ENCODE measurements at places on chromosomes 11 and 22.
A peak's percentile ranks its signal among the peaks of the same experiment; 100 is the strongest.

DNA sequence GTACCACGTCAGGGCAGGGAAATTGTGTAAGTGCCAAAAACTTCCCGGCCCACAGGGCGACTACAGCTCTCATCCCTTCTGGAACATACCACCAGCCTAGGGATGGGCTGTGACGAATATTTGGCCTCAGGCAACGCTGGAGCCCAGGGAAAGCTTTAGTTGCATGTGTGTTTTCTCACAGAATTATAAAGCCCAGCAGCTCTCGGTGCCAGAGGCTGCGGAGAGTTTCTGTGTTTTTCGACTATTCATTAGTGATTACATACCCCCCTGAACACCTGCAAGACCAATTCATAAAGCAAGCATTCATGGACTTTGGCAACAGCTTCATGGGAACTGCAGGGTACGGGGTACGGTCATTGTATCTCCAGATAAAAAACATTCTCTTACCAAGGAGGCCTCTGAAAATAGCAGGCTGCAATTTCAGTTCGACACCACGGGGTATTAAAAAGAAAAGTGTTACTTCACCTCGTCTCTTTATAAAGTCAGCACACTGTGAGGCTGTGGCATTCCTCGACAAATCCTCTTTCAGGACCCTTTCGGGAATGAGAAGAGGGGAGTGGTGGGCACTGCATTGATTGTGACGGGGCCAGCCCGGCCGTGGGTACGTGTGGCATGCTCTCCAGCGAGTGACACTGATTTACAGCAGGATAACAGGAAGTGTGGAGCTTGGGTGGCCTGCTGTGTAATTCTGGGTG lies 243.6 kb upstream of the SORL1-AS1 start:
- no peak for DNase-seq

DNA sequence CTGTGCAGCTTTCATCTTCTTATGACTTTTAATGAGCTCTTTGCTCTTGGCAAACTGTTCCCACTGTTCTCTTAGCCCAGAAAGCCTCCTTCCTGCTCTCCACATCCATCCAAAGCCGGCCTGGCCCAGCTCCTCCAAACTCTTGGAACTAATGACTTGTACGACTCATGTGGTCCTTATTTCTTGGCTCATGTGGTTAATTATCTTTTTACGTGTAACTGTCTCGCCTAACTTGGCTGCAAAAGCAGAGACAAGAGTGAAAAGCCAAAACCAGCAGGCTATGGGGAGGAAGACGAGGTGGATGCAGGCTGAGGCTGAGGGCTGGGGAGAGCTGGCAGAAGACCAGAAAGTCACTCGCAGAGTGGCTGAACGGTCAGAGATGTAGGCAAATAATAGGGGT lies 5.5 kb downstream of the CSNK2A3 start:
- DNase-seq = no peak

DNA sequence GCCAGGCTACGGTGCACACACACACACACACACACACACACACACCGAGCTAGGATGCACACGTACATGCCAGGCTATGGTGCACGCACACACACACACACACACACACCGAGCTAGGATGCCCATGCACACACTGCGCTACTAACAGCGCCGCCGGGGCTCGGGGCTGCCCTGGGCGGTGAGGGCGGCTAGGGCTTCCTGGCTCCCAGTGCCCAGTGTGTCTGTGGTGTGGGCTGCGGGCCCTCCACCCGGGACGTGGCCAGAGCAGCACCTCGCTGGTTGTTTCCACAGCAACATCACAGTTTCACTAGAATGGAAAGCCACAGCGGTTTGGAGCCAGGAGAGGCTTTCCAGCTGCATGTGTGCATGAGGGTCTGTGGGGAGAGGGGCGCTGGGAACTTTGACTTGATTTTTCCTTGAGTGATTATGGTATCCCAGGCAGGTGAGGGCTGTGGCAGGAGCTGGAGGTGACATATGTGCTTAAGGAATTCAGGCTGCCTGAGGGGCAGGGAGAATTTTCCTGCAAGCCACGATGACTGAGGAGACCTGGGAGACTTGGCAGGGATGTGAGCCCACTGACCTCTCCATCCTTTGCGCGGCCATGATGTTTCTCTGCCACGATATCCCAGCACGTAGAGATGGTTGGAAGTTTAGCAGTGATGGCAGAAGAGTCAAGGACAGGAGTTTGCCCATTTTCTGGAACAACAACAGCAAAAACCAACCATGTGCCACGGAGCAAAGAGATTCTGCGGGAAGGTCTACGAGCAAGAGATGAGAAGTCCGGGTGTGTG lies 195.9 kb downstream of the SNX19 start:
- DNase-seq = no peak

GRCh38 chr11:32919338-32919737 lies 26.7 kb downstream of the QSER1 start:
- no peak for DNase-seq

DNA sequence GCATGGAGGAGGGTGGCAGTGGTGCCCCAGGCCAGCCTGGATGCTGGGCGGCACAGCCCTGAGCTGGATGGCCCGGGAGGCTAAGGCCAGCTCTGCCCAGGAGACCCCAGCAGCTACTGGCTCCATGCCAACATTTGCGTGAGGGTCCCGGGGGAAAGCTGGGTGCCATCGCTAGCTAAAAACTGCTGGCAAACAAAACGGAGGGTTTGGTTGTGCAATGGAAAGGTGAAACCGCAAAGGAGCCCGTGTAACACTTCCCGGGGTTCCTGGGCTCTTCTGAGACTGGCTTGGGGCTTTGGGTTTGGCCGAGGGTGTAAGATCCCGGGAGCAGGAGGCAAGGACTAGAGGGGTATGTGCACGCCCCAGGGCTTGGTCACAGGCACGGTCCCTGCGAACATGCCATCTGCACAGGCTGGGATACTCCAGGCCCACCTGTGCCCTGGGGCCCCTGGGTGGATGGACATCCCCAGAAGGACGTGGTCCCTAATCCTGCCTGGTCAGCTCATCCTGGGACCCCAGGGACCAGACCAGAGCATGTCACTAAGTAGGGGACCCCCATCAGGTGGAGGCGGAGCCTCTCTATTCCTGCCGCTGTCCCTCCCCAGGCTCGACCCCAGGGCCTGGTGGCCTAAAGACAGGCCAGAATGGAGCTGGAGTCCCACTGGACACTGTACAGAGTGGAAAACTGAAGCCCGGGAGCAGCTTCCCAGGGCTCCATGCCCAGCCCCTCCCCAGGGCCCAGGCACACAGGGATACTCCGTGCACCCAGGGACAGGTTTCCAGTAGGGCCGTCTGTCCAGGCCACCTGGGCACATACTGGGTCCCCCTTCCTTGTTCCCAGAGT lies 44.6 kb downstream of the IGF2 start:
- DNase-seq = no peak

GRCh38 chr11:67396587-67397389 lies 4.9 kb downstream of the PPP1CA start:
- DNase-seq = no peak

GRCh38 chr11:35039076-35039475 lies 99.9 kb upstream of the CD44 start:
- no peak for DNase-seq

DNA sequence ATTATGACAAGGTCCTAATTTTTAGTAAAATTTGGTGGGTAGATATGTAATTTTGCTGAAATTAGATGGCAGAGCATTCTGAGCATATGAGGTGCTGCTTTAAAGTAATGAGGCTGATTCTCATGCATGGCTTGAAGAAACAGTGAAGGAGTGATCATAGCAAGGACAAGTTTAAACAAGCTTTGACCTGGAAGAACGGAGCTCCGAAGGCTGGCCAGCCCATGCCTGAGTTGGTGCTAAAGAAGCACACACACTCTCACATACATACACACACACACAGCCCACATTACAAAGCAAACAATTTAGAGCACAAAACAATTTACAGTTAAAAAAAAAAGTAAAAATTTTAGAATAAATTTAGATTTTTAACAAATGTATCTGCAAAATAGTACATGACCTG lies 150.7 kb downstream of the DCDC1 start:
- no peak for DNase-seq

- no peak for DNase-seq
Observed at GRCh38 chr11:73059915-73060314, 82.2 kb downstream of the FCHSD2 start.

DNA sequence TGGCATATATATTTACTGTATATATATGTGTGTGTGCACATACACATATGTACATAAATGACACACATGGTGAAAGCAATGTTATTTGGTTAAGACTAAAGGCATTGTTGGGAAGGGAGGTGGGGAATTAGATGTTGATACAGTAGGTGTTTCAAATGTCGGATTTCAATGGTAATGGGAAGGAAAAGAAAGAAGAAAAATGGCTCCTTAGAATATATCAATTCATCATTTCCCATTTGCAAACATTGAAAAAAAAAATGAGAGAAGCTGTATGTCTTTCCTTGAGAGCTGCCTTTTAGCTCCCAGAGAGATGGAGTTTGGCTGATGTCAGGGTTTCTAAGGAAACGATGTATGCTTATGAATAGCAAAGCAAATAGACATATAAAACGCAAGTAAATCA lies 33.4 kb upstream of the ATXN10 start:
- DNase-seq = no peak

DNA sequence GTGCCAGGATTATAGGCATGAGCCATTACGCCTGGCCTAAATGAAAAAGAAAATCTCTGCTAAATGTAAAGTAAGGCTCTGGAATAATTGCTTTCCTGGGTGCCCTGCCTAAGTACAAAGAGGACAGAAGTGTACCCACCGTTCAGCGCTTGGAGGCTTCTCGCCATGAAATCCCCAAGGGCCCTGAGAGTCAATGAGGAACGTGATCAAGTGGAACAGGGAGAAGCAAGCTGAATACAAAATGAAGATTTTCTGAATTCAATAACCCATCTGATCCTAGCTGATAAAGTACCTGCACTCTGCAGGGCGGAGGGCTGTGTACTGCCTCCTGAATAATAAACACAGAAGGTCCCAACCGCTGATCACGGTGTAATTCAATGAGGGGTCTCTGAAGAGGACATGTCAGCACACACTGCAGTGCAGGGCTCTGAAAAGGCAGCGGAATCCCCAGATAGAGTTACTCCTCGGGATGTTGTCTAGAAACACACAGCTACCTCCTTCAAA lies 97.7 kb downstream of the ABTB2 start:
- DNase-seq = no peak

- DNase-seq = no peak
Observed at GRCh38 chr22:33726294-33726734, 194.0 kb downstream of the LARGE1 start.

- no peak for DNase-seq
Observed at GRCh38 chr11:101127699-101128570, 1.7 kb downstream of the PGR start.

- DNase-seq = peak; percentile 21
Observed at GRCh38 chr22:41021613-41022454, 70.6 kb upstream of the EP300 start.

- no peak for DNase-seq
Observed at GRCh38 chr11:14234446-14234845, 124.5 kb downstream of the RRAS2 start.

- no peak for DNase-seq
Observed at GRCh38 chr11:31722754-31723153, 88.4 kb downstream of the PAX6 start.

DNA sequence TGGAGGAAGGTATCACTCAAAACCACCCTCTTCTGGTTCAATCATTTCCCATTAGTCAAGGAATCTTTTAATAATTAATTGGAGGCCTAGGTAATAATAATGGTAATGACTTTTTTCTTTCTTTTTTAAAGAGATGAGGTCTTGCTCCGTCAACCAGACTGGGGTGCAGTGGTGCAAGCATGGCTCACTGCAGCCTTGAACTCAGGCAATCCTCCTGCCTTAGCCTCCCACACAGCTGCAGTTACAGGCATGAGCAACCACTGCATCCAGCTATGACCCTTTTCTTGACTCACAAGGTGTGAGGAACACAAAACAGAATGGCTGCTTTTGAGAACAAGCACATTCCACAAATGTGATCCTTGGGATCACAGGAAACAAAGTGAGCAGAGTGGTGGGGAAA lies 3.6 kb downstream of the POLDIP3 start:
- no peak for DNase-seq

GRCh38 chr11:126054408-126054807 lies 8.3 kb downstream of the CDON start:
- no peak for DNase-seq

GRCh38 chr11:71084306-71085012 lies 167.9 kb downstream of the SHANK2 start:
- DNase-seq = no peak

DNA sequence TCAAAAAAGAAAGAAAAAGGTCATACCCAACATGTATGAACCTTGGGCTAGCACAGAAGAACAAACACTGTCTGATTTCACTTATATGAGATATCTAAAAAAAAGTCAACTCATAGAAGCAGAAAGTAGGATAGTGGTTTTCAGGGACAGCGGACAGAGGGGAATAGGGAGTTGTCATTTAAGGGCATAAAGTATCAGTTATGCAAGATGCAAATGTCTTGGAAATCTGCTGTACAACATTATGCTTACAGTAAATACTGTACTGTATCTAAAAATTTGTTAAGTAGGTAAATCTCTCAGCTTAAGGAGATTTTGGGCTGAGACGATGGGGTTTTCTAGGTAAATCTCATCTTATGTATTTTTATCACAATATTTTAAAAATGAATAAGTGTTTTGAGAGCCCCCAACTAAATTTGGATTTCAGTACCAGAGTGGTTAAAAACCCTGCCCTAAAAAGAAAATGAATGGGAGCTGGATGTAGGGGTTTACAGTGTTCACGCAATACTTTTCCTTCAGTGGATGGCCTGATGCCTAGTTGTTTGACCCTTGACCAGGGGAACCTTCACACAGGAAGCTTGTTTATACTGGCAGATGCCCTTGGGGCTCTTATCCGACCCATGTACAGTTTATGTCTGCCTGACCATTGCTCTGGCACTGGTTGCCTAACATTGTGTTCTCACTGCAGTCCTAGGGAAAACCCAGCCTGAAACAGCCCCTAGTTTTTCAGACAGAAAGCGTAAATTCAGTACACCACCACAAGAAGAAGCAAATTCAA lies 34.8 kb downstream of the SLC22A9 start:
- DNase-seq = no peak

DNA sequence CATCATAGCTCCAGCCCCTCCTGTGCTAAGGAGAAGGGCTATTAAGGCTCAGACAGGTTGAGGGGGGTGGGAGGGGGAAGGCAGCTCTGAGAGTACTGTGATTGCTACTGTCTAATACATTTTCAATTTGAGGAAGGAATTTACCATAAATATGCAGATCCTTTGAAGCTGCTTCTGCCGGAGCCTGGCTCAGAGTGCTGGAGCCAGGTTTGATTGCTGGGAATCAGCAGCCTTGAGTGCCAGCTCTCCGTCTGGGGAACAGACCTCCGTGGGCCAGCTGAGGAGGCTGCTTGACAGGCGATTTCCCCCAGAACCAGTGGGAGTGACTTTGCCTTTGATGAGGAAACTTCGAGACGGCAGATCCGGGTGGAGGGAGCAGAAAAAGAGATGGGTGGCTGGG lies 141.7 kb upstream of the TBCEL start:
- DNase-seq = no peak

Data from stimulated activated CD8-positive, alpha-beta memory T cell treated with anti-CD3 and anti-CD28 coated beads, Interleukin-7, amount 100 ng/mL, for 48 hours (primary cell).